ENCODE measurements at places on chromosomes 5 and 9. TPM values are rescaled to one million over a fixed set of nuclear protein-coding genes. Genes with fewer than 3 reads are reported as not detected.

Gene PDGFRB
- not detected for total RNA-seq

Gene SLC34A1
- total RNA-seq, result not detected

Gene NR2F1-AS1
- not detected for total RNA-seq

Gene ADAMTSL2
- total RNA-seq, result 0.17 TPM

Gene CAVIN4
- total RNA-seq, result 0.41 TPM

Gene OBP2B
- total RNA-seq, result not detected

Gene C5orf15
- total RNA-seq, result 13.3 TPM

Gene PPP1R26
- 1.9 TPM for total RNA-seq

Gene HTR4
- total RNA-seq, result not detected

DNA sequence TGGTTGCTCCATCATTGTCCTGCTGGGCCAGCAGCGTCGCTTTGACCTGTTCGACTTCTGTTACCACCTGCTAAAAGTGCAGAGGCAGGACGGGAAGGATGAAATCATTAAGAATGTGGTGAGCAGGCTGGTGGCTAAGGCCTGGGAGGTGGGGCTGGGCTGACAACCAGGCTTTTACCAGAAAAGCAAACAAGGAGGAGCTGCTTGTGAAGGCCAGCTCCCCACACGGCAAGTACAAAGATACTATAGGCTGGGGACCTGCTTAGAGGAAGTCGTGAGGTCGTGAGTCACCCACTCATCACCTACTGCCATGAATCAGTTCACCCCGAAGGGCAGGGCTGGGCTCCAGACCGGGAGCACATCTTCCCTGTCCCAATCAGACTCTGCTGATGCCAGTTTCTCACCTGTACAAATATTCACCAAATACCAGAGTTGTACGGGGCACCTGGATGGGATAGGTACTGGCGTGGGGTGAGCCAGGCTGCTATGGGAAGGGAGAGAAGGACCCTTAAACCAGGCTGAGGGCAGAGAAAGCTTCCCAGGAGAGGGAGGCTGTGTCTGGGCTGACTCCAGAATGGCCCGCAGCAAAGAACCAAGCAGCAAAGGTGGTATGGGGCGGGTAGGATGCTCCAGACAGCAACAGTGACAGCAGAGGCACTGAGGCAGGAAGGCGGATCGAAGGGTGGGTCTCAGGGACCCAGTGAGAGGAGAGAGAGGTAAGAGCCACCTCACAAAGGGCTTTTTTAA lies 69.3 kb upstream of the NIPAL4 start:
- no peaks in the 10 kb centered on the region for H3K27me3 ChIP-seq
- H3K4me1 ChIP-seq, result peaks cover 12% of the 10 kb centered on the region
- H3K36me3 ChIP-seq, result peaks cover 59% of the 10 kb centered on the region
- peak; percentile 47 for DNase-seq
- peak overlapping the region; percentile 41 for H3K27ac ChIP-seq

GRCh38 chr9:21806644-21807043 lies 4.2 kb downstream of the MTAP start:
- H3K4me3 ChIP-seq, result no peak overlapping the region
- H3K4me1 ChIP-seq, result peaks cover 31% of the 10 kb centered on the region
- H3K36me3 ChIP-seq, result peaks cover 6% of the 10 kb centered on the region

GRCh38 chr5:67381236-67381880 lies 184.8 kb upstream of the CD180 start:
- H3K4me1 ChIP-seq, result no peaks in the 10 kb centered on the region
- no peaks in the 10 kb centered on the region for H3K27me3 ChIP-seq
- no peaks in the 10 kb centered on the region for H3K36me3 ChIP-seq

- H3K36me3 ChIP-seq, result no peaks in the 10 kb centered on the region
- no peaks in the 10 kb centered on the region for H3K27me3 ChIP-seq
- DNase-seq, result no peak
- H3K27ac ChIP-seq, result no peak overlapping the region
- no peak overlapping the region for H3K4me3 ChIP-seq
Measured at GRCh38 chr5:142422429-142422828, 97.6 kb upstream of the SPRY4 start.

DNA sequence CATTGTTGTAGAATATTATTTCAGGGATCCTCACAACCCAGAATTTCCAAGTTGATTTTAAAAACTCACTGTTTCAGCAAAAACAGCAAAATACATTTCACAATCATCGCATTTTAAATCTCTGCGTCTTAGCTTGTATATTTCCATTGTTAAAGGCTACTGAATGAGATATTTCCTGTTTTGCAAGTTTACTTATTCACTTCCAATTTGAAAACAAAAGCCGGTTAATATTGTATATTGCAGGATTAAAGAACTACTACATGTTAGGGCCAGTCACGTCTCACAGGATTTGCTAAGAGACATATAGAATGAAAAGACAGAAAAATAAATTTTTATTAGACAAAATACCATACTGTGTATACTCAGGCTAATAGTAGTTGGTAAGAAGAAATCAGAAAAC lies 395.9 kb upstream of the CDH9 start:
- no peaks in the 10 kb centered on the region for H3K4me1 ChIP-seq
- no peak overlapping the region for H3K4me3 ChIP-seq
- H3K27me3 ChIP-seq, result no peaks in the 10 kb centered on the region
- DNase-seq, result no peak
- no peak overlapping the region for H3K27ac ChIP-seq
- H3K36me3 ChIP-seq, result no peaks in the 10 kb centered on the region

DNA sequence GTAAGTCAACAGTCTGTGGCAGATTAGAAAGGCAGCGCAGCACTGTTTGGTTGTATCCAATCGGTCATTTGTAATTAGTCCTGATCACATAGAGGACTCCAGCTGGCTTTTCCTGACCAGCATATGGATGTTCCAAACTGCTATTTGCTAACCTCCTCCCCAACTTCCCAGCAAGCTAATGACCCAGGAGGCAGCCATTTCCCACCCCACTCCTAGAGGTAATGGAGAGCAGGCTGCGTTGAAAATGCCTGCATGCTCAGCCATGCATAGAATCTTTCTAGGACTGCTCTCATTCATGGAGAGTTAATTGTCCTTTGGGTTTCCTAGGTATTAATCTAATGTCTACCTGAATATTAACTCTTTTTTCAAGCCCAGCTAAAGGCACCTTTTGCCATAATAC lies 850.6 kb upstream of the WWC1 start:
- H3K4me1 ChIP-seq, result no peaks in the 10 kb centered on the region
- no peaks in the 10 kb centered on the region for H3K36me3 ChIP-seq
- H3K27me3 ChIP-seq, result no peaks in the 10 kb centered on the region
- H3K27ac ChIP-seq, result no peak overlapping the region
- no peak for DNase-seq

DNA sequence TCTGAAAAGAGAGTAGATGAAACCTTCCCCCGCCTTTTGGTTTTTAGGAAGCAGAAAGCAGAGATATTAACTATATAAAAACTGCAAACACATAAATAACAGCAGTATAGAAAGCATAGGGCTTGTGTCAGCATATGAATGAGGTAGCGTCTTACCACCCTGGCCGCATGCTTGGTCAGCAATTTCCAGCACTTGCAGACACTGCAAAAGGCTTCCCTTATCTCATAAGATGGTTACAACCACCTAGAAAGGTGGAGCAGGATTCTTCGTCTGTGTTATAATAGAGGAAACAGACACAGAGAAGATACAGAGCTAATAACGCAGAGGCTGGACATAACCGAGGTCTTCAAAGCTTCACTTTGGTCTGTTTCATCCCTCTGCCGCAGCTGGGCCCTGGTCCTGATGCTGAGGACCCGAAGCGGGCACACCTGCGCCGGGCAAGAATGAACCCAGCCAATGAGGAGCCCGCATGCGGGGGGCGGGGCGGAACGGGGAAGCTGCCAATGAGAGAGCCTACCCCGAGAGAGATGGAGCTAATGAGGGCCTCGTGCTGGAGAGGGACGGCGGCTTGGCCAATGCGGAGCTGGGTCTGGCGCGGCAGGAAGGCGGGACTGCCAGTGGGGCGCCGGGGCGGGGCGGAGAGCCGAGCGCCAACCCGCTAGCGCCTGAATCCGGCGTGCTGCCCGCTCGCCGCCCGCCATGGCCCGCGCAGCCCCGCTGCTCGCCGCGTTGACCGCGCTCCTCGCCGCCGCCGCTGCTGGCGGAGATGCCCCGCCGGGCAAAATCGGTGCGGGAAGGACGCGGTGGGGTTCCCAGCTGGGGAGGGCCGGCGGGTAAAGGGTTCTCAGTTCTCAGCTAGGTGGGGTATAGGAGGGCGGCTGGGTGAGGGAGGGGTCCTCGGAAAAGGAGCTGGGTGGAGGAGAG lies at the start of gene PCYOX1L:
PCYOX1L (plus strand) TSS at position 677 of the 924 bp plus-strand sequence; CDS start at position 700, 23 bp downstream.
- peak within 1 kb of the TSS; percentile 75 for H3K27ac ChIP-seq
- peaks cover 71% of the 10 kb centered on the region for H3K4me1 ChIP-seq
- DNase-seq, result peak; percentile 95
- H3K4me3 ChIP-seq, result peak within 1 kb of the TSS; percentile 82
- H3K27me3 ChIP-seq, result no peaks in the 10 kb centered on the region

DNA sequence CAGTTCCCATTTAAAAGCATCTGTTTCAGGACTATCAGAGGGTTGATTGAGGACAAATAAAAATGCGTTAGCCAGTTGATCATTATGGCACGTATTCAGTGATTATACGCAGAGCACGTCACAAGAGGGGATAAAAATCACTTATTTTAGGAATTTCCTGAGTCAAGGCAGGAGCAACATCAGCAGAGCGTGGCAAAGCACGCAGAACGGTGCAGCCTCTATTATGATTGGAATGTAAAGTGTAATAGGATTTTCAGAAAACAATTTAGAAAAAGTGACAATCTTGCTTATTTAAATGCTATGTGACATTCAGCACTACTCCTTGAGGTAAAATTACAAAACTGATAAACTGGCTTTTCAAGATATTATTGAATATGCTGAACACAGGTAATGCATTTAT lies 413.6 kb upstream of the DAP start:
- H3K36me3 ChIP-seq, result no peaks in the 10 kb centered on the region
- no peaks in the 10 kb centered on the region for H3K27me3 ChIP-seq
- H3K4me1 ChIP-seq, result no peaks in the 10 kb centered on the region
- no peak for DNase-seq
- H3K4me3 ChIP-seq, result no peak overlapping the region

DNA sequence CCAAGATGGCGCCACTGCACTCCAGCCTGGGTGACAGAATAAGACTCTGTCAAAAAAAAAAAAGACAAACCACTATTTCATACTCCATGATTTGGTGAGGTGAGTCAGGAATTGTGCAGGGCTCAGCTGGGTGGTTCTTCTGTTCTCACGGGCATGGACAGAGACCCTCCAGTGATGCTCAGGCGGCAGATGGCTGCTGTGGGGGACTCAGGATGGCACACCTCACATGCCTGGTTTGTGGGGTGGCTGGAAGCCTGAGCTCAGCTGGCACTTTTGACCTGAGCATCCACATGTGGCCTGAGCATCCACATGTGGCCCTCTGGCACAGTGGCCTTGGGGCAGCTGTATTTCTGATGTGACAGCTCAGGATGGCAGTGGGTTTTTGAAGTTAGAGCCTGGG lies 217.2 kb downstream of the IRX2 start:
- DNase-seq, result no peak
- no peak overlapping the region for H3K4me3 ChIP-seq

- no peak overlapping the region for H3K27ac ChIP-seq
- no peaks in the 10 kb centered on the region for H3K27me3 ChIP-seq
- DNase-seq, result no peak
- H3K4me3 ChIP-seq, result no peak overlapping the region
- H3K36me3 ChIP-seq, result no peaks in the 10 kb centered on the region
- H3K4me1 ChIP-seq, result no peaks in the 10 kb centered on the region
Measured at GRCh38 chr9:12628546-12628945, 64.6 kb upstream of the TYRP1 start.

DNA sequence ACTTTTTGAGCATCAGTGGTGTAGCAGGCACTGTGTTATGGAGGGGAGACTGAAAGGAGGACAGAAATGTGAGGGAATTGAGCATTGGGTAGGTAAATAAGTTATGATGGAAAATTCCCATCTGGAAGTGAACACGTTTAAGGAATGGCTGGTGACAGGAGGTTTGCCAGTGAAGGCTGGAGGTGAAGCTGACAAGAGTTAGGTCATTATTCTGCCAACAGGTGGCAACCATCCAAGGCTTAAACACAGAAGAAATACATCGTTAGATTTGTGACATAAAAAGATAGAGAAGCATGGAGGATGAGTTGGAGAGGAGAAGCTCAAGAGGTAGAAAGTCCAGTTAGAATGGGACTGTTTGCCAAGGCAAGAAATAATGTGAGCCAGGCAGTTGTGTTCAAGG lies 455.3 kb upstream of the SGCD start:
- H3K36me3 ChIP-seq, result no peaks in the 10 kb centered on the region
- no peak overlapping the region for H3K27ac ChIP-seq
- no peaks in the 10 kb centered on the region for H3K27me3 ChIP-seq
- no peaks in the 10 kb centered on the region for H3K4me1 ChIP-seq

GRCh38 chr5:126189862-126190261 lies 233.3 kb upstream of the GRAMD2B start:
- H3K27me3 ChIP-seq, result no peaks in the 10 kb centered on the region
- no peaks in the 10 kb centered on the region for H3K36me3 ChIP-seq
- no peak overlapping the region for H3K4me3 ChIP-seq
- DNase-seq, result no peak
- no peaks in the 10 kb centered on the region for H3K4me1 ChIP-seq
- no peak overlapping the region for H3K27ac ChIP-seq

- H3K27ac ChIP-seq, result no peak overlapping the region
- DNase-seq, result no peak
- H3K27me3 ChIP-seq, result no peaks in the 10 kb centered on the region
- H3K4me1 ChIP-seq, result peaks cover 55% of the 10 kb centered on the region
Measured at GRCh38 chr5:112931473-112931872, 9.4 kb upstream of the REEP5 start.

DNA sequence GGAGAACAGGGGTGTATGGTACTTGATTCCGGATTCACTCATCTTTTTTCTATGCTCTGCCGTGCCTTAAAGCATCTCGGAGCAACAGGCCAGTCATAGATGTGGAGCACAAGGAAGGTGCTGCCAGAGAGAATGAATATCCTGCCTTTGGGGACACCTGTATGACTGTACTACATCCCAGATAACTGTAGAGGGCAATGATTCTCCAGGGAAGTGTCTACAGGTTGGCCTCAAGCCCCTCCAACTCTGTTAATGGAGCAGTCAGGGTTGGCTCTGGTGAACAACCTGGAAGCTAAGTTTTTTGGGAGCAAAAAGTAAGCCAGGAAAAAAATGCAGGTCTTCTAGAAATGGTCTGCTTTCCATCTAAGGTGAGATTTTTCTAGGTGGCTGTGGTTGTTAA lies 71.0 kb downstream of the NREP start:
- no peaks in the 10 kb centered on the region for H3K27me3 ChIP-seq
- DNase-seq, result no peak
- H3K4me3 ChIP-seq, result no peak overlapping the region
- no peaks in the 10 kb centered on the region for H3K4me1 ChIP-seq

GRCh38 chr5:170761048-170761707 lies 22.3 kb upstream of the GABRP start:
- H3K27me3 ChIP-seq, result no peaks in the 10 kb centered on the region
- H3K4me1 ChIP-seq, result no peaks in the 10 kb centered on the region
- no peak overlapping the region for H3K27ac ChIP-seq
- H3K4me3 ChIP-seq, result no peak overlapping the region
- DNase-seq, result no peak
- H3K36me3 ChIP-seq, result no peaks in the 10 kb centered on the region

Data from CD4-positive, alpha-beta memory T cell (primary cell).